HS-5 (cell line): ENCODE measurements at places on chromosomes 2 and 18.

DNA sequence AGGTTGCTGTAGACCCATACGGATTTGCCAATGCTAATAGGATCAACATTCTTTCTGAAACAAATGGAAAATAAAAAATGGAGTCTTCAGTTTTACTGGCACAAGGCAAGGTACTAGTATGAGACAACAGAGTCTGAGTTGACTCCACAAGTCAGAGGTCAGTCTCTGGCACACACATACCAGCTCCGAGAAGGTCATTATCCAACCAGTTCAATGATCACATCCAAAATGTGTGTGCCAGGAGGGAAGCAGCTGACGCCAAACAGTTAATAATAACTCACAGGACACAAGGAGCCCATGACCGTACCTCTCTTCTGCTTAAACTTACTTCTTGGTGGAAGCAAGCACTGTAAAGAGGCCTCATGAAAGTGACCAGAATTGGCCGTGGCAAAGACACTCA lies 528.6 kb downstream of the ZNF516 start:
- DNase-seq = no peak

DNA sequence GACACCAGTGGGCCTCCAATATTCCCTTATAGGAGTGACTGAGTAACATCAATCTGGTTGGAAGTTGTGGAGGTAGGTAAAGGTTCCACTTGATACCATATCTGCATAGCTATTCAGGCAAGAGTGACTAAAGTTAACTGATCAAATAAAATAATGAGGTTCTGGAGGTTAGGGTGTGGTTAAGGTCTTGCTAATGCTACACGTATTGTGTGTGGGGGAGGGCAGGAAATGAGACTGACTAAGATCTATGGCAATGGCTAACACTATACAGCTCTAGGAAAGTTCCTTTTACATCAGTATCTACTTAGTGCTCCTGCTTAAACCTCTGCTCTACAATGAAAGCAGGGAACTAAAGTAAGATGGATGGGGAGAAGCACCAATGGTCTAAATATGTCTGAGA lies 149.1 kb upstream of the MGAT5 start:
- no peak for DNase-seq

DNA sequence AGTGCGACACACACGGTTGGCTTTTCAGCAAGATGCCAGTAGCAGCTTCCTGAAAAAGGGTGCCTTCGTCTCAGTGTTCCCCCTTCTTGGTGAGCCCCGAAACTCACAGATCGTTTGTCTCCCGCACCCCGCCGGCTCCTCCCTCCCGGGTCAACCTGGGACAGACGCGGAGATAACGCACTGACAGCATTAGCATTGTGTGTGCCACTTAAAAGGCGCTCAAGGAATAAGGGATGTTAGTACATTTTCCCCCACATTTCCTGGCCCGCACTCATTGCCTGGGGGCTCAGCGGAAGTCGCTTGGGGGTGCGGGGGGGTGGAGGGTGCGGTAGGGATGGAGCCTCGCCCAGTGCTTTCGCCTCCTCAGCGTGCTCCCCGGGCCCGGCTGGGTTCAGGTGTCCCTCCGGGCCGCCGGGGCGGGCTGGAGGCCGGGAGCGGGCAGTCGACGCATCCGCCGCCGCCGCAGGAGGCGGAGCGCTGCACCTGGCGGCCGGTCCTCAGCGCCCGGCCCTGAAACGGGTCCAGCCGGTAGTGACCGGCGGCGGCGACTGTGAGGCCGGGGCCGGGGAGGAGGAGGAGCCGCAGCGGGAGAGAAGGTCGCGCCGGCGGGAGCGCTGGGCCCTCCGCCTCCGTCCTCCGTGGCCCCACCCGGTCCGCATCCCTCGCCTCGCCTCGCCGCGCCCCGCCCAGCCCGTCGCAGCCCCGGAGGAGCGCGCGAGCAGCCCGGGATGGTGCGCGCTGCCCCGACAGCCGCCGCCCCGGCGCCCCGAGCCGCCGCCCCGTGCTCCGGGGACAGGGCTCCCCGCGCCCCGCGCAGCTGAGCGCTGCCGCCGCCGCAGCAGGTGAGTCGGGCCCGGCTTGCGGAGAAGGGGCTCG lies at the start of gene MFSD6:
Gene MFSD6, plus strand, starts transcription at position 694 of the 876 bp plus-strand sequence. CDS start 27,675 bp downstream, outside the sequence.
- DNase-seq = no peak

DNA sequence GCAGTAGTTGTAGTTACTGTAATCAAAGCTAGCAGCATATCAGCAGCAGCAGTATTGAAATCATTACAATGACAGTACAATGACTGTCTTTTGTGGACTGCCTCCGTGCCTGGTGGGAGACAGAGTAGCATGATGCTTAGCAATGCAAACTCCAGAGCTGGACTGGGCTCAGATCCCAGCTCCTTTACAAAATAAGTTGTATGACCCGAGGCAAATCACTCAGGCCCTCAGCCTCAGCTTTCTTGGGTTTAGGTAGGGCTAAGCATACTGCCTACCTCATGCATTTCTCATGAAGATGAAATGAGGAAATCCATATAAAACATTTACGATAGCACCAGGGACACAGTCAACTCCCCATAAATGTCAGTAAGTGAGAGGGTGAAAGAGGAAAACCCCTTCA lies 170.7 kb downstream of the TTC32 start:
- no peak for DNase-seq

DNA sequence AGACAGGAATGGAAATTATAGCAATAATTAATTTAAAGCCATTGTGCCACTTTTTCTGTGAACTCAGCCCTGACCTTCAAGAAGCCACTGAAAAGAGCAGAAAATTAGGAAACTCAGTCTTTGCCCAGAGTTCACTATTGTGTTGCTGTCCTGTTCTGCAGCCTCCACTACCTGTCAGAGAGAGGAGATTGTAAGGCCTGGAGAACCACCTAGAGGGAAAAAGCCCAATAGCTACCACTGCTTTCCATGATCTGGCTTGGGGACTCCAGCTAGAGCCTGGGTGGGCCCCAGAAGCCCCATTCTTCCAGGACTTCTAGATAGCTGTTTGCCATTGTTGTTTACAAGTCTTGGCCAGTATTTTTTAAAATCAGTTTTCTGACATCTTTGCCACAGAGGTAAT lies 176.1 kb upstream of the KLF7 start:
- no peak for DNase-seq

- no peak for DNase-seq
These were observed 130.4 kb upstream of the ZFP36L2 start for GRCh38 chr2:43356774-43357173.

DNA sequence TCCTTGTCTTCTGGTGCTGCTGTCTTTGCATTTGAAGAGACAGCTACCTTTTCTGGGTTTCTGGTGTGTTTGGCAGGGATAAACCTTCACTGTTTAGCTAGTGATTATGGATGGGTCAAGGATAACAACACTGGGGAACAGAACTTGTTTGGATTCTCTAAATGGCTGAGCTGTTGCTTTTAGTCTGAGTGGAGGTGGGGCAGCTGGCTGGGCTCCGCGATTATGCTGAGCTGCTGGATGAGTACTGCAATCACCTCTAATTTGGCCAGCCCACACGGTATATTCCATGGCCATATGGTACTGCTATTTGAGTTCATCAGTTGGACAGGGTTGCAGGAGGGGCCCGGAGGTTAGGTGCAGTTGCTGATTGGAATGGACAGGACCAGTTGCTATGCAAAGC lies 361.6 kb upstream of the TFPI start:
- no peak for DNase-seq

- no peak for DNase-seq
These were observed 2.2 kb downstream of the LOXL3 start for GRCh38 chr2:74551530-74551929.

GRCh38 chr2:42928692-42929545 lies 136.5 kb upstream of the HAAO start:
- no peak for DNase-seq

- DNase-seq = no peak
These were observed 94.7 kb downstream of the MMADHC start for GRCh38 chr2:149492923-149493322.

- DNase-seq = no peak
These were observed 196.1 kb upstream of the ID2 start for GRCh38 chr2:8485736-8486135.

- DNase-seq = no peak
These were observed 25.9 kb downstream of the GPR35 start for GRCh38 chr2:240651185-240651584.

DNA sequence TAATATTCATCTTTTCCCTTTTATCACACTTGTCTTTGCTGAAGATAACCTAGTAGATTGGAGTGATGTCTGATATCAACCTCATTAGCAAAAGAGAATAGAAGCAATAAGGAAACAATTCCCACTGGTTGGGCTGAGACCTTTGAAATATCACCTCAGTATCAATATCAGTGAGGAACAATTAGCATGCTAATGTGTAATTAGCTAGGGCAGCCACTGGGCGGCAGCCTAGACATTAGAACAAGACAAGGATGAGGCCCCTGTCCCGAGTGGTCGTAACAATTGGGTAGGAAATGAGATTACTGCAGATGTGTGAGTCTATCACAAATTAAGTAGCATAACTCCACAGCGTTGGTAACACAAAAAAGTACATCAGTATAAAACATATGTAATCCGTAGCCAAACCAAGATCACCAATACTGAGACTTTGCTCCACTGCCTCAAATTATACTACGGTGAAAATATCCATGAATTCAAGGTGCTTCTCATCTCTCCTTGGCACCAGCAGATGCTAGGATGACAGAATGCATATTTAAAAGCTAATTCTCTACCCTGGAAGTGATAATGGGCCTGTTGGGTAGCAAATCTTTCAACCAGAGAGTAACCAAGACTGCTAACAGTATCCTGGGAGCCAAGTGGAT lies 99.1 kb downstream of the ALPK2 start:
- DNase-seq = no peak

DNA sequence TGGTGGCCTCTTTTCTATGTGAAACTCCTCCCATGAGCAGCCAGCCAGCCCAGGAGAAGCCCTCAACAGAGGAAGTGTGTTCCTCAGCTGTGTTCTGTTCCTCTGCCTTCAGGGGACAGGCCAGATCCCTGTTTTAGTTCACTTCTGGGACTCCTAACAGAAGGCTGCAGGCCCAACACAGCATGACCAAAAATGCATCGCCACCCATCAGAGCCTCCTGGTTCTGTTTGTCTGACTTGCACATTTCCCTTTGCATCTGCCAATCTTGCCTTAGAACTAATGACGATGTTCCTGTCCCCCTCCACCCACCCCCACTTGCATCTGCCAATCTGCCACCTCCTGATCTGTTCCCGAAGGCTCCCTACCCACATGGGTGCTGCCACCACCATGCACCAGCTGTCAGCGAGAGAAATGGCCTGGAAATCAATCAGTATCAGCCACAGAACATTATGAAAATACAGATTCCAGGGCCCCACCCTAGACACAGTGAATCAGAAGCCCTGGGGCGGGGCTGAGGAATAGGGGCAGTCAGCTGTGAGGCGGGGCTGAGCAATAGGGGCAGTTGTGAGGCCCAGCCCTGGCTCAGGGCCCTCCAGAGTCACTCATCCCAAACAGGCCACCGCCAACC lies 51.0 kb downstream of the FAM168B start:
- no peak for DNase-seq

- DNase-seq = no peak
These were observed 213.3 kb downstream of the FAM210A start for GRCh38 chr18:13513021-13513420.

DNA sequence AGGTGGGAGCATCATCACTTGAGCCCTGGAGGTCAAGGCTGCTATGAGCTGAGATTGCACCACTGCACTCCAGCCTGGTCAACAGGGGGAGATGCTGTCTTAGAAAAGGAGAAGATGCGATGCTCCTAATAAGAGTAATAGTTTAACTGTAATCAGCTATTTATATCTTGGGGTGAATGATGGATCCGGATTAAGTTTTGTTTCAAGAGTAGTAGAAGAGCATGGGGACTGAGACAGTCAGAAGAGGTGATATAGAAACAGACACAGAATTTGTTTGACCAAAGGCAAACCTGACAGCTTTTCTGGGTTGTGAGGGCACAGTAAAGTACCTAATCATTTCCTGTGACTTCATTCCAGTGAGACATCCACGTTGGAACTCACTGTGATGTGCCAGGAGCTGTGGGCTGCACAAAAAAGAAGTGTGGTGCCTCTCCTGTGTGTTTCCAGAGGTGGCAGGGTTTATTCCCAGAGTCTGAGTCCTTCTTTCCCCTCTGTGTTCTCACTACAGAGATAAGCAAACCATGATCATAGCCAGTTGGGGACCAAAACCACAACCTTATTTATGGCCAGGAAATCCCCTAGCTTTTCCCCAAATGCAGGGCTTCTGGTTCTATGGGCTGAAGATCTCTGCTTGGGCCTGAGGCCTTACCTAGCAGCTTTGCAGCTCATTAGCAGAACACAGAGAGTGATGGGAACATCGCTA lies 113.7 kb downstream of the XRCC5 start:
- peak; percentile 35 for DNase-seq

GRCh38 chr2:66573416-66573815 lies 138.5 kb downstream of the MEIS1 start:
- no peak for DNase-seq

GRCh38 chr2:136319237-136319636 lies 201.3 kb upstream of the CXCR4 start:
- no peak for DNase-seq

- DNase-seq = peak; percentile 61
These were observed 62.3 kb upstream of the NYAP2 start for GRCh38 chr2:225337183-225337582.

GRCh38 chr2:146927080-146927711 lies 917.6 kb upstream of the ACVR2A start:
- peak; percentile 15 for DNase-seq

- no peak for DNase-seq
These were observed 296.2 kb upstream of the SPRED2 start for GRCh38 chr2:65728477-65729180.
